ENCODE measurements at places on chromosomes 4 and X. TPM values are rescaled to one million over a fixed set of nuclear protein-coding genes. Genes with fewer than 3 reads are reported as not detected.

USP26 gene
- total RNA-seq, result not detected

HDX gene
- total RNA-seq, result 1.6 TPM

IL2 gene
- total RNA-seq, result not detected

ART3 gene
- not detected for total RNA-seq

NHSL2 gene
- not detected for total RNA-seq

ANOS1 gene
- 0.26 TPM for total RNA-seq

DGAT2L6 gene
- total RNA-seq, result not detected

DNA sequence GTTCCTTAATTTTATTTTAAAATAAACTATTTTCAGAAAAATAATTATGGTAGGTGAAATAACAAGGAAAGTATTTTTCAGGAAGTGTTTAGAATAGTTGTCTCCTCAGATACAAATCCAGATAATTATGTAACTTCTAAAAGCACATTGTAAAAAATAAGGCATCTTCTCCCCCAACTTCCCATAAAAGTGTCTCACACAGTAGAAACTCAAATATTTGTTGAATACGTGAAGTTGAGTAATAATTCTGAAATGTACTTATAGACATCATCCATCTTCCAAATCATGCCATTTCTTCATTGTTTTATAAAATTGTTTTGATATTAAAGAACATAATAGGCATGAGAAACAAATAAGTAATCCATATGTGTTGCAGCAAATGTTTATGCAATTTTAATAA lies 18.0 kb downstream of the SHISA3 start:
- DNase-seq, result no peak

DNA sequence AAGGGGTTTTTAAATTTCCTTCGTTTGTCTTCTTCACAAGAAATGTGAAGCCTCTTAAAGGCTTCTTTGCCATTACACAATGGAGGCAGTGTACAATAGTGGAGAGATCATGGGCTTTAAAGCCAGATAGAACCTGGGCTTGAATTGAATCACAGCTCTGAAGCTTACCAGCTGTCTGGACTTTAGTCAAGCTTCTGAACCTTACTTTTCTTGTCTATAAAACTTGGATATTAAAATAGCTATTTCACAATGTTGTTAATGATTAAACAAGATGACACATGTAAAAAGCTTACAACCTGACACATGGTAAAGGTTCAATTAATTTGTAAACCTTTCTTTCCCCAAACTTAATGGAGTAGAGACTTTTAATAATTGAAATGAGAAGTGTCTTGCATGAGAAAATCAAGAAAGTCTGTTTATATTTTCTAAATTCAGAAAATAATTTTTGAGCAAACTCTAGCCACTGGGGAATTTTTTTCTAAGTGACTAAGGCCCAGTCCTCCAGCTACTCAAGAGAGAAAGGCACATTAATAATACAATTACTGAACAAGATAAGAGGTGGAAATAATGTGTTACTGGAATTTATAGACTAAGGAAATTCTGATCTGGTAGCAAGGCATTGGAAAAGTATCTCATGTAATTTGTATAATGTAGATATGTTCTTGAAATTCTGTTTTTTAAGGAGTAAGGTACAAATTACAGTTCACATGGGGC lies 21.7 kb upstream of the TBC1D8B start:
- DNase-seq, result peak; percentile 48

DNA sequence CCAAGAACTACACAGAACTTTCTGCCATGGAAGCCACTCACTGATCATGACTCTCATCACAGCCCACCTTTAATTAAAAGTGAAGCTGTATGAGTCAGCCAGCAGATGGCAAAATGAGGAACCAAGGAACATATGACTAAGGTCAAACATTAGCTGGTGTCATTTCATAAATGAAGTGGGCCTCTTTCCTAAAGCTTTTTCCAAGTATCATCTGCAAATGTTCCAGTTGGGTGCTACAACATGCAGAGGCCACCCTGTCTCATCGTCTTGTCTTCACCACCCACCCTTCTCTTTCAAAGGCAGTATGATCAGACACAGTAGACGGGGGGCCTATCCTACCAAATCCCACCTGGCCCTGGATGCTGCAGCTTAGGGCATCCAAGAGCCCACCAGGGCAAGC lies 9.2 kb upstream of the EOLA1 start:
- no peak for DNase-seq

DNA sequence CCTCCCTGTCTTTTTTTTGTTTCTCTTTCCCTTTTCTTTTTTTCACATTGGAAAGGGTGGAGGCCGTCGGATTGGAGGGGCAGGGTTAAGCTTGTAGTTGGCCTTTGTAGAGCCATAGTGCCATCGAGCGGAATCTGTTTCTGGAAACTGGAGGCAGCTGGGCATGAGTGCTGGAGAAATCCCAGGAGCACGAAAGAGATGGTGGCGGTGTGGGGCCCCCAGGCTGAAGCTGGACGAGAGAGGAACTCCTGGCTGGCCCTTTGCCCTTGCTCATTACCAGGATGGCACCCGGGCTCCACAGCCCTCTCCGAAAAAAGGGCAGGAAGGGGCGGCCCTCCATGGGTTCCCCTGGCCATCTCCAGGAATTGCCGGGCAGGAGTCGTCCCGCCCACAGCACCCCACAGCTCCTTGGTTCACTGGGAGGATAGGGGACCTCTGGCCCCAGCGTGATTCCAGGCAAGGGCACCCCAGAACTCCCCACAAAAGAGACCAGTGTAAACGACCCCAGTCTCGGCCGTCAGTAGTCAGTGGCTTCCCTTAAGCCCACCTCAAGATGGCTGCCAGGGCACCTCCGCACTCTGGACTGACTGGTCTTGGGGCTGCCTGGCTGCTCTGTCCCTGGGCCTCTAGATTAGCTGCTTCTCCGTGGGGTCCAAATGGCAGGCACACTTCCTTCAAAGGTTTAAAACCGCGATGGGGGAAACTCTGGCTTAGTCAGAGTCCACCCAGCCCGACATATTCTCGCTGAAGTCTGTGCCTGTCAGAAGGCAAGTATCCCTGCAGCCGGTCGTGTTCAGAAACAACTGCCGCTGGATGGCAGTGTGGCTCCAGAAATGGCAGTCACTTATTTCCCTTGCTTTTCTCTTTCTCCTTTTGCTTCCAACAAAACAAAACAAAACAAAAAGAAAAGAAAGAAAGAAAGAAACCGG lies 74.1 kb downstream of the NBDY start:
- DNase-seq, result peak; percentile 35

GRCh38 chr4:125529071-125529470 lies 214.3 kb downstream of the FAT4 start:
- peak; percentile 10 for DNase-seq

GRCh38 chr4:169341490-169341889 lies 70.7 kb upstream of the SH3RF1 start:
- DNase-seq, result no peak

DNA sequence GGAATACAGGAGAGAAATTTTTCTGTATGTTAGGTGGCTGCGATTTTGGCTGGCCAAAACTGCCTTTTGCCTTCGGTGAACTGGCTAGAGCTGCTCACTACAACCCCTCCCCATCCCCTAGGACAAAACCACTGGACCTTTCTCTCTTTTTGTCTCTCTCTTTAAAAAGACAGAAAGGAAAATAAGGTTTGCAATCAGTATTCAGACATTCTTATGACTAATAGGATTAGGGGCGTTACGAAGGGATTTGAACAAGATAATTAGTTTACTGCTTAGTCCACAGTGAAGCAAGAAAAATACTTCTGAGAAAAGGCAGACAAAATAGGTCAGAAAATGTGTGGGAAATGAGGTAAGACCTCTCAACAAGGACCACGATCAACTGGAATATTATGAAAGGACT lies 180.4 kb downstream of the SLIT2 start:
- no peak for DNase-seq

GRCh38 chr4:48651914-48652313 lies 128.2 kb downstream of the FRYL start:
- peak; percentile 75 for DNase-seq

- DNase-seq, result peak; percentile 15
Measured at GRCh38 chrX:85851418-85851817, 195.9 kb downstream of the CHM start.

GRCh38 chr4:113943085-113943484 lies 36.4 kb downstream of the ARSJ start:
- DNase-seq, result no peak

GRCh38 chr4:95272797-95273196 lies 276.0 kb downstream of the UNC5C start:
- no peak for DNase-seq

- DNase-seq, result peak; percentile 59
Measured at GRCh38 chr4:118281611-118282442, 71.0 kb downstream of the PRSS12 start.

- DNase-seq, result no peak
Measured at GRCh38 chr4:102632241-102633065, 128.3 kb downstream of the MANBA start.

DNA sequence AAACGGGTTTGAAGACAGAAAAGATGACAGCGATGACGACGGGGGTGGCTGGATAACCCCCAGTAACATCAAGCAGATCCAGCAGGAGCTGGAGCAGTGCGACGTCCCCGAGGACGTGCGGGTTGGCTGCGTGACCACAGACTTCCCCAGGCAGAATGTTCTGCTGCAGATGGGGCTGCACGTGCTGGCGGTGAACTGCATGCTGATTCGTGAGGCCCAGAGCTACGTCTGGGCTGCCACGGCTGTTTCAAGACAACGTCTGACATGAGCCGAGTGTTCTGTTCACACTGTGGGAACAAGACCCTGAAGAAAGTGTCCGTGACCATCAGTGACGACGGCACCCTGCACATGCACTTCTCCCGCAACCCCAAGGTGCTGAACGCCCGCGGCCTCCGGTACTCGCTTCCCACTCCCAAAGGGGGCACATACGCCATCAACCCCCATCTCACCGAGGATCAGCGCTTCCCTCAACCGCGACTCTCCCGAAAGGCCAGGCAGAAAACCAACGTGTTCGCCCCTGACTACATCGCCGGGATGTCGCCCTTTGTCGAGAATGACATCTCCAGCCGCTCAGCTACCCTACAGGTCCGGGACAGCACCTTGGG lies 319.2 kb upstream of the SLC7A11 start:
- DNase-seq, result no peak

- DNase-seq, result no peak
Measured at GRCh38 chr4:138500869-138501268, 258.7 kb upstream of the SLC7A11 start.

- DNase-seq, result peak; percentile 54
Measured at GRCh38 chrX:125293850-125294780, 25.6 kb upstream of the TEX13C start.

GRCh38 chrX:129744861-129745321 lies 6.1 kb downstream of the XPNPEP2 start:
- no peak for DNase-seq

GRCh38 chrX:80011522-80011921 lies 3.0 kb upstream of the TBX22 start:
- no peak for DNase-seq

DNA sequence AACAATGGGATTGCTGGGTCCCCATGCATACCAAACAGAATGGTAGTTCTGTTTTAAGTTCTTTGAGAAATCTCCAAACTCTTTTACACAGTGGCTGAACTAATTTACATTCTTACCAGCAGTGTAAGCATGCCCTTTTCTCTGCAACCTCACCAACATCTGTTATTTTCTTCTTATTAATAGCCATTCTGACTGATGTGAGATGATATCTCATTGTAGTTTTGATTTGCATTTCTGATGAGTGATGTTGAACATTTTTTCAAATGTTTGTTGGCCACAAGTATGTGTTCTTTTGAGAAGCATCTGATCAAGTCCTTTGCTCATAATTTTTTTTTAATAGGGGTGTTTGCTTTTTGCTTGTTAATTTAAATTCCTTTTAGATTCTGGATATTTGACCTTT lies 41.2 kb upstream of the ZMAT1 start:
- no peak for DNase-seq

DNA sequence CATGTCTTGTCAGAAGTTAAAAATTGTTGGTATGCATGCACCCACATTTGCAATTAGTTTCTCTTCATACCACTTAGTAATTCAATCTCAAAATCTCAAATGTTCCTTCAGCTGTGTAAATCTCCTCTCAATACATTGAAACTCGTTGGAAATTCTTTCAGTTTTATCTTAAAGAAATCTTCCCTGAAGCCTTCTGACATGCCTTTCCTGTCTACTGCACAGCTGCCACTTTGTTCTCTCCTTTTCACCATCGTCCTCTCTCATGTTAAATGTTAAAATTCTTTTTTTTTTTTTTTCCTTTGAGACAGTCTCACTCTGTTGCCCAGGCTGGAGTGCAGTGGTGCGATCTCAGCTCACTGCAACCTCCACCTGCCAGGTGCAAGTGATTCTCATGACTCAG lies 30.9 kb downstream of the MCUB start:
- DNase-seq, result peak; percentile 28

DNA sequence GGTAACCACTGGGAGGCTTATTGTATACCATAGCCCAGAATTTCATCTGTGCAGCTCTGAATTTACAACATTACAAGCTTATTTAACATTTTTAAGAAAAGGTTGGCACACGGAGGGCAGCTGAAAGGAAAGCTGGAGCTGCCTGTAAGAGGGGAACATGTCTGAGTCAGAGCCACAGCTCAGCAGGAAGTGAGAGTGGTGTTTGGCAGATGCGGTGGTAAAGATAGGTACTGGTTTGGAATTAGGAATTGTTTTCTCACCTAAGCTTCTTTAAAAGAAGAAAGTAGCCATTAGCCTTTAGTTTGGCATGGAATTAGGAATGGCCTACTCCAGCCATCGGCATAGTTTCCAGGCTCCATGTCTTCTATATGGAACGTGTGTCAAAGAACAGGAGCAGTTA lies 172.5 kb upstream of the ANXA3 start:
- peak; percentile 68 for DNase-seq

- peak; percentile 100 for DNase-seq
Measured at GRCh38 chr4:74659576-74660411, 134.5 kb downstream of the BTC start.

- no peak for DNase-seq
Measured at GRCh38 chr4:108174856-108175255, 6.1 kb upstream of the LEF1 start.

DNA sequence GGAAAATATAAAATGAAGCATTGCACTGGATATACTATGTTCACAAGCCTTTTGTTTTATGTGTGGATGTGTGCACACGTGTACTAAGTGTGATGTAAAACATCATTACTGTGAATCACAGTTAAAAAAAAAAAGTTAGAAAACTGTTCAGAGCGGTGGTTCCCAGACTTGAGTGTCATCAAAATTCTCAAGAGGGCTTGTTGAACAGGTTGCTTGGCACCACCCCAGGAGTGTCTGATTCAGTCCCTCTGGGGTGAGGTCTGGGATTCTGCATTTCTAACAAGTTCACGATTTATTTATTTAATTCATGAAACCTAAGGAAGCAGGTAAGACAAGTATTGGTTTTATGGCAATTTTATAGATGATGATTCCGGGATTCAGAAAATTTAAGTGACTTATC lies 1.8 kb downstream of the CENPU start:
- DNase-seq, result peak; percentile 98

DNA sequence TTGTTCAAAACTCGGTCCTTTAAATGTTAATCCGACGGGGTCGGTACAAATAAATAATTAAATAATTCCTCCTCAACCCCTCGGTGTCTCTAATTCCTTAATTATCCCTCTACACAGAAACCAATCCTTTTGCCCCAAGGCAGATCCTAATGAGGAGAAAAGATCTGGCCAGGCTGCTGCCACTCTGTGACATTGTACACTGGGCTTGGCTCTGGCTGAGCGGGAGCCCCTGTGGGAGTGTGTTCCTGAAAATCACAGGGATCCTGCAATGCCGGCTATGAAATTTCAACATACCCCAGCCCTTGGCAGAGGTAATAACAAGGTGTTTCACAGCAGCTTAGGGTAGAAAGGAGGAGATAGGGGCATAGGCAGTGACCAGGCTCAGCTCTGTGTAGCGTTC lies 96.0 kb downstream of the DHRSX start:
- DNase-seq, result no peak
